ENCODE measurements at places on chromosomes 16 and 17. TPM values are rescaled to one million over a fixed set of nuclear protein-coding genes. Genes with fewer than 3 reads are reported as not detected.

- DNase-seq = no peak
Observed at GRCh38 chr17:12712941-12713340, 47.3 kb downstream of the MYOCD start.

DNA sequence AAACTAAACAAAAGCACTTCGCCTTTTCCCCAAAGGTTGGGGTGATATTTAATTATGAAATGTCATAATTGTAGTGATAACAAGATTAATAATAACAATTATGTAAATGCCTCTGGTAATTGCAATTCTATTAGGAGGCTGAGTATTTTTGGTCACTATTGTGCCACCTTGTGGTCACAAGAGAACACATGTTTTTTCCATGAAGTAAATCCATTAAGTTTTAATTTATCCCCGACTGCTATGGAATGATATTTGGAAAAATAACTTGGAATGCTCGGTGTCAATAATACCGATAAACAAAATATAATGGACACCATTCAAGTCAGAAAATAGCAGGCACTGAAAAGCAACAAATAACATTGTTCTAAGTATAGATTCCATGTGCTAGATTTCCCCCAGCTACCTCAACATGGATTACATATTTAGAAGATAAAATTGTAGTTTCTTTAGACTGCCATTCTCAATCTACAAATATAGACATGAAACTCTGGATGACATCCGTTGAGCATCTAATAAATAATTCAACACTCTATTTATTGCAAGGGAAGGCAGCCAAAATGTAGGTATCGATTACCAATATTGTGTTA lies 25.0 kb upstream of the KCNJ2 start:
- peak; percentile 81 for DNase-seq

- no peak for DNase-seq
Observed at GRCh38 chr17:21548236-21548635, 144.1 kb upstream of the KCNJ18 start.

DNA sequence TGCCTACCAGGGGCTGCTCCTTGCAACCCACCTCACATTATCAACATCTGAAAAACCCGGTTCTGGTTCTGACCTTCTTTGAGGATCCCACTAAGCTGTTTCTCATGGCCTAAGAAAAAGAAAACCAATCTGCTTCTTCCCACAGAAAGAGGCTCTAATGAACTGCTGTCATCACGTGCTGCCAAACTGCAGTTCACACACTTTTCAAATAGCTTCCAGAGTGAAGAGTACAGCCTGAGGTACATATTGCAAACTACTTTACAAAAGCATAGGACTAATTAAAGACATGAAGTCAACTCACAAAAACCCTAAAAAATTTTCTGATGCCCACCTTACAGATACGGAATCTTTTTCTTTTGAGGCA lies 36.7 kb downstream of the SMG6 start:
- no peak for DNase-seq

DNA sequence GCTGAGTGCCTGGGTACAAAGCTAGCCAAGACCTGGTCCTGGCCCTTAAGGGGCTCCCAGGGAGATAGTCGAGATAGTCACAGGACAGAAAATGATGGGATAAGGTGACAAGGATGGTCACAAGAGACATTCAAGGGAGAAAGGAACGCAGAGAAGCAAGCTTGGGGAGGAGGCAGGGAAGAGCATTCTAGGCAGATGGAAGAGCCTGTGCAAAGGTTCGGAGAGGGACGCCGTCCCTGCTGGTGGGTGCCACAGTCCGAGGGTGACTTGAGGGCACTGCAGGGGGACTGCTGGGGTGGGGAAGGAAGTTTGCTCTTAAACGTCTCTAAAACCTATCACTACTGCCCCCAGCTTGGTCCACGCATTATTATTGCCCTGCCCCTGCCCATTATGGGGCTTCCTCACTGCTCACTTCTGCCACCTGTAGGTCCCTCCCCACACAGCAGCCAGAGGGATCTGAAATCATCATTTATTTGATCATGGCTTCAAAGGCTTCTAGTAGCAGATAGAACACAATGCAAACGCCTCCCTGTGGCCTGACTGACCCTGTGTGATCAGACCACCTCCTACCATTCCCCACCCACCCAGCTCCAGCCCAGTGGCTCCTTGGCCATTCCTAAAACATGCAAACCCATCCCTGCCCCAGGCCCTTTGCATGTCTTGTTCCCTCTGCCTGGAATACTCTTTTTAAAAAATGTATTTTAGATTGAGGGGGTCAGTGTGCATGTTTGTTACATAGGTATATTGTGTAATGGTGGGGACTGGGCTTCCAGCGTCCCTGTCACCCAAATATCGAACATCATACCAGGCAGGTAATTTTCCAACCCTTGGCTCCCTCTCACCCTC lies 60.3 kb downstream of the RMI2 start:
- DNase-seq = no peak

GRCh38 chr17:73058022-73058421 lies 34.5 kb downstream of the SLC39A11 start:
- no peak for DNase-seq

GRCh38 chr16:31087971-31088370 lies 772 bp downstream of the PRSS53 start:
- no peak for DNase-seq

- peak; percentile 48 for DNase-seq
Observed at GRCh38 chr16:66262253-66263167, 104.0 kb upstream of the CDH5 start.

The GLIS2 gene
- total RNA-seq = 7.7 TPM

GRCh38 chr17:80460429-80460834 lies 16.0 kb downstream of the NPTX1 start:
- no peak for DNase-seq

DNA sequence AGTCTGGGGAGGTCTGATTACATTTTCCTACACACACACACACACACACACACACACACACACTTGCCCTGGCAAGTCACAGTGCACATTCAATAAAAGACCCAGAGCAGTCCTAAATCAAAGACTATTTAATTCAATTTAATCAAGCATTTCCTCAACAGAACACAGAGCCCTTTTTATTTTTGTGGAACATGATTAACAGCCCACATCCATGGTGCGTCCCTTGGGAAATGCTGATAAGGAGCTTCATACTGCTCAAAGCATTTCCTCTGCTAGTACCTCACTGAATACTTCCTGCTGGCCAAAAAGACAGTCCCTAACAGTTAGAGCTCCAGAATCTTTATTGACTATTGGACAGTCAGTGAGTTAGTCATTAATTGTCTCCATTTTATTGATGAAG lies 43.1 kb upstream of the MYH10 start:
- DNase-seq = no peak

The SGCA gene
- 0.99 TPM for total RNA-seq

DNA sequence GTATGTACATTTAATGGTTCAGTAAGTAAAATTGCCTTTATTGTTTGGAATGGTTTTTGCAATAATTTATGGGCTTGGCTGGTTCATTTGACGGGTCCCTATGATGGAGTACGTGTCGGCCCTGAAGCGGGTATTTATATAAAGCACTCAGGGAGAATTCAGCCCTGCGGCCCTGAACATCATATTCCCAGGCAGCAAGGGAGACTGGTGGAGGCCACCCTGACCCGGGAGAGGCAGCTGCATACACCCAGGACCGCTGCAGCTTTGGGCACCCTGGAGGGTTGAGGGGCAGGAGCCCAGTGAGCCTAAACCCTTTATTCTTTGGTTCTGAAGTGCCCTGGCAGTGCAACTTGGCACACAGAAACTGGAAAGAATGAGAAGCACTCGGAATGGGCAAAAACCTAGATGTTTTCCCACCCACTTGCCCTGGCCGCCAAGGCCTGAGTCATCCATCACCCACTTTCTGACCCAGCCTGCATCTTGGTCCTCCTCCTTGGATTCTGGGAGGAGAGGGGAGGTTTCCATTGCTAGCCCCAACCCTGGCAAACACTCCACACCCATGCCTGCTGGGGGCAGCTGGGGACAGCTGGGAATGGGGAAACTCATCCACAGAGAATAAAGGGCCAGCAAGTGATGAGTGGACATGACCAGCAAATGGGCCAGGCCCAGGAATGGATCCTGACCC lies 162.2 kb upstream of the TNRC6C start:
- DNase-seq = no peak

DNA sequence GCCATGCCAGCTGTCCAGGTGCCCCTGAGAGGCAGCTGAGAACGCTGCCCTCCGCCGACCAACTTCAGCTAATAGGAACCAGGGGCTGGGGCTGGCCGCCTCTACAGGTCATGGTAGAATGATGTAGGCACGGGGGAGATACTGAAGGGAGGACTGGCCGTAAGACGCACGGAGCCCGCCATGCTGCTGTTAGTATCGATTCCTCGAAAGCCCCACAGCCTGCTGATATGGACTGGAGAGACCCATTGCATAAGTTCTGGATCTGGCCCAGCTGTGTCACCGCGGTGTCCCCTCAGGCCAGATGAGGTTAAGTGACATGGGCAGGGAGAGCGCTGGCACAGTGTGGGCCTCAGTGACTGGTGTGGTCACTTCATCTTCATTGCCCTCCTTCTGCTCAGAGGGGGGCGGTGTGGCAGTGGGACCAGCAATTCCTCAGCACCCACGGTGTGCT lies 75.6 kb downstream of the AMFR start:
- DNase-seq = no peak
